ENCODE measurements at places on chromosomes 11 and 22. TPM values are rescaled to one million over a fixed set of nuclear protein-coding genes. Genes with fewer than 3 reads are reported as not detected.

DNA sequence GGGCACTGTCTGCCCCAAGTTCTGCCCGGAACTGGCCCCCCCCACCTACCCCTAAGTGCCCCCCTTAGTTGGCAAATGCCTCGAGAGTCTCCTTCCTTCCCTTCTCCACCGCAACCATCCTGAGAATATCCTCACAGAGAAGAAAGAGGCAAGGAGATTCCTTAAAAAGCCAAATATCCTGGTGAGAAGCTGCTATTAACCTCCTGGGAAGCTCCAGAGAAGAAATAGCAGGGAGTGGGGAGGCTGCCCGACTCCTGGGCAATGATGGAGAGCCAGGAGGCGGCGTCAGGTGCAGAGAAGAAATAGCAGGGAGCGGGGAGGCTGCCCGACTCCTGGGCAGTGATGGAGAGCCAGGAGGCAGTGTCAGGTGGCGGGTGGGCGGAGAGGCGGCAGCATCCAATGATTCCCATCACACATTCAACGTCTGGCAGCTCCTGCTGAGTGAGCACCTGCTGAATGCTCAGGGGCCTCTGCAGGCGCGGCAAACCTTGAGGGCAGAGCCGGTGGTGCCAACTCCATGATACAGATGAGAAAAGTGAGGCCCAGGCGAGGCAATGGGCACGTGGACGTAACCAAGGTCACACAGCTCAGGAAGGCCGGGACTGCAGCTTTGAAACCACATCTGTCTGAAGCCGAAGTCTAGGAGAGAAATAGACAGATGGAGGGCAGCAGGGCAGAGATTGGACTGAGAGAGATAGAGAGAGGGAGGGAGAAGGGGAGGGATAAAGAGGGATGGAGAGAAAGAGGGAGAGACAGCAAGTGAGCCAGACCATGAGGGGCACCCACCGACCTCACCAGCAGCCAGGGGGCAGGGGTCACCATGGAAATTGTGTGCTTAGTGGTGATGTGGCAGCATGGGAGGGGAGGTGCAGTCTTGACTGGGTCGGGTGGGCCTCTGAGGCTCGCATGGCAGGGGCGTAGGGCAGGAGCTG is 58.3 kb downstream of the CYTH4 start:
- peaks cover 7% of the 10 kb centered on the region for H3K27me3 ChIP-seq
- peaks cover 36% of the 10 kb centered on the region for H3K4me1 ChIP-seq
- H3K27ac ChIP-seq, result no peak overlapping the region
- no peak for DNase-seq

- peak overlapping the region; percentile 98 for H3K4me3 ChIP-seq
- H3K4me1 ChIP-seq, result peaks cover 42% of the 10 kb centered on the region
- no peak for DNase-seq
- H3K36me3 ChIP-seq, result peaks cover 37% of the 10 kb centered on the region
- 0 out of 2 replicates have a peak overlapping the region, but pooled peaks have one; percentile 18 for H3K27ac ChIP-seq
Measured at GRCh38 chr11:62592989-62593421, 1.7 kb upstream of the TUT1 start.

- DNase-seq, result peak; percentile 61
- H3K27ac ChIP-seq, result peak overlapping the region; percentile 91
- peaks cover 29% of the 10 kb centered on the region for H3K36me3 ChIP-seq
- H3K27me3 ChIP-seq, result peaks cover 6% of the 10 kb centered on the region
- H3K4me3 ChIP-seq, result peak overlapping the region; percentile 70
Measured at GRCh38 chr11:66317723-66318599, 1.1 kb upstream of the CD248 start.

- no peak overlapping the region for H3K4me3 ChIP-seq
- peaks cover 7% of the 10 kb centered on the region for H3K27me3 ChIP-seq
- peaks cover 41% of the 10 kb centered on the region for H3K4me1 ChIP-seq
- 0 out of 2 replicates have a peak, but pooled peaks cover 9% of the 10 kb centered on the region for H3K36me3 ChIP-seq
Measured at GRCh38 chr11:3338569-3339339, 40.2 kb downstream of the ZNF195 start.

- H3K27me3 ChIP-seq, result peaks cover 29% of the 10 kb centered on the region
- no peaks in the 10 kb centered on the region for H3K36me3 ChIP-seq
- no peak for DNase-seq
Measured at GRCh38 chr22:39087098-39087497, 9.9 kb upstream of the APOBEC3H start.

DNA sequence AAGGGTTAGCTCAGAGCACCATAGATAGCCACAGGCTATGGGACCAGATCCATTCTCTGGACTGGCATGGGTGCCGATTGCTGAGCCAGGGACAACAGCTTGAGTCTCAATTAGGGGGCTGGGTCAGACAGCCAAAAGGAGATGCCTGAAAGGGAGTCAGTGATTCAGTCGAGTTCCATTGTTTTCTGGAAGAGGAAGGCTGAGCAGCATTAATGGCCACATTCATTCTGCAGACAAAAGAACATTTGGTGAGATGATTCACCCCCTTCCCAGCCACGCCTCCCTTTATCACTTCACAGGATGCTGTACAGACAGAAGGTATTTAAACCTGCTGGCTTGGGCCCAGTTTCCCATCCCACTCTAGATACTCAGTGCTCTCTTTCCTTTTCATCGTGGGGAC is 131.9 kb downstream of the ADAMTS15 start:
- H3K4me1 ChIP-seq, result peaks cover 28% of the 10 kb centered on the region
- no peaks in the 10 kb centered on the region for H3K36me3 ChIP-seq
- peak overlapping the region; percentile 81 for H3K27ac ChIP-seq
- H3K4me3 ChIP-seq, result no peak overlapping the region

DNA sequence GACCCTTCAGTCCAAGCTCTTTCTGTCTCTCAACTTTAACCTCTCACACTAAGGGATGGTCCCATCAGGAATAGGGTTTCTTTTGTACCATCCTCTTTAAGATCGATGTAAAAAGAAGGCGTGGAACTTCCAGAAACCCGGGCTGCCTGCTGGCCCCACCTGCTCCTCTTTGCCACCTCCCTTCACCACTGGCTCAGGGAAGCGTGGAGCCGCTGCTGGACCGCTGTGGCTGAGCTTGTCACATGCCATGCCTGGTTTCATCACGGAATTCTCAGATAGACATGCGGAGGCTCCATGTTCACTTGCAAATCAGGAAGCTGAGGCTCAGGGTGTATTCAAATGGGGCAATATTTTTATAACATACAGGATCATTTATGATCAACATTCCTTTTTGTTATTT is 399.7 kb downstream of the BRD1 start:
- H3K4me1 ChIP-seq, result no peaks in the 10 kb centered on the region
- no peak overlapping the region for H3K27ac ChIP-seq

- H3K27me3 ChIP-seq, result peaks cover 8% of the 10 kb centered on the region
- H3K4me1 ChIP-seq, result peaks cover 24% of the 10 kb centered on the region
- no peak overlapping the region for H3K27ac ChIP-seq
- no peaks in the 10 kb centered on the region for H3K36me3 ChIP-seq
- no peak overlapping the region for H3K4me3 ChIP-seq
Measured at GRCh38 chr11:69526453-69526810, 45.0 kb downstream of the LINC01488 start.

DNA sequence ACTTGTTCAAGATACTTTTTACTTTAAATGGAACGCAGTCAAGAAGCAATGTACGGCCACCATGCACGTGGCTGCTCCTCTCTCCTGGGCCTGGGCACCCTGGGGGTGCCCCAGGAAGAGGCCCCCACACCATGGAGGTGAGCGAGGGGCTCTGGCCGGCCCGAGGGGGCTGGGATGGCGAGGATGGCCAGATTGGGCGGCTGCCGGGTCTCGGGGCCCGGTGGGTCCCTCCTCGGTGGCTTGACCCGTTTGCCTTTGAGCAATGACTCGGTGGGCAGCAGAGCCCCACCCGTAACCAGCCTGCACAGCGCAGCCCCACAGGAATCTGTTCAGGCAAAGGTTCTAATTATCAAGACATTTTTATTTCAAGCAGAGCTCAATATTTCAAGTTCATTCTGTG is 167.4 kb downstream of the BRD1 start:
- DNase-seq, result no peak
- H3K27me3 ChIP-seq, result peaks cover 2% of the 10 kb centered on the region
- no peak overlapping the region for H3K4me3 ChIP-seq
- H3K27ac ChIP-seq, result no peak overlapping the region
- 0 out of 2 replicates have a peak, but pooled peaks cover 5% of the 10 kb centered on the region for H3K36me3 ChIP-seq

DNA sequence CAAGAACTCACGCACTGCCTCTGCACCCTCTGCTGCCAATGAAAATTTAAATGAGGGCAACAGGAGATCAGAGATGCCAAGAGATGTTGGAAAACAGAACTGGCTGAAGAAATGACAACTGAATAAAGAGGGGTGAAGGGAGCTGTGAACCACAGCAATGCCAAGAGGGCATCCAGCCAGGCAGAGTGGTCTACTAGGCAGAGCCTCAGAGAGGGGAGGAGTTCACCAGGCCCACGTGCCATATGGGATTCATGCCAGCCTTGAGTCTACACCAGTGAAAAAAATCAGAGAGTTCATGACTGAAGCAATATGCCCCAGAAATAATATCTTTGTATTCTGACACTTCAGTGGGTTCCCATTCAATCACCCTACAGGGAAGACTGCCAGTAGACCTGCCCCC is 4.4 kb downstream of the APOL2 start:
- H3K36me3 ChIP-seq, result peaks cover 31% of the 10 kb centered on the region
- no peaks in the 10 kb centered on the region for H3K27me3 ChIP-seq
- H3K4me3 ChIP-seq, result no peak overlapping the region
- H3K27ac ChIP-seq, result no peak overlapping the region
- H3K4me1 ChIP-seq, result peaks cover 67% of the 10 kb centered on the region

Gene STK33
- total RNA-seq, result 0.56 TPM

Gene OR5B12
- total RNA-seq, result not detected

Gene YDJC
- 26.5 TPM for total RNA-seq
